ENCODE measurements at places on chromosomes 16 and 17.

DNA sequence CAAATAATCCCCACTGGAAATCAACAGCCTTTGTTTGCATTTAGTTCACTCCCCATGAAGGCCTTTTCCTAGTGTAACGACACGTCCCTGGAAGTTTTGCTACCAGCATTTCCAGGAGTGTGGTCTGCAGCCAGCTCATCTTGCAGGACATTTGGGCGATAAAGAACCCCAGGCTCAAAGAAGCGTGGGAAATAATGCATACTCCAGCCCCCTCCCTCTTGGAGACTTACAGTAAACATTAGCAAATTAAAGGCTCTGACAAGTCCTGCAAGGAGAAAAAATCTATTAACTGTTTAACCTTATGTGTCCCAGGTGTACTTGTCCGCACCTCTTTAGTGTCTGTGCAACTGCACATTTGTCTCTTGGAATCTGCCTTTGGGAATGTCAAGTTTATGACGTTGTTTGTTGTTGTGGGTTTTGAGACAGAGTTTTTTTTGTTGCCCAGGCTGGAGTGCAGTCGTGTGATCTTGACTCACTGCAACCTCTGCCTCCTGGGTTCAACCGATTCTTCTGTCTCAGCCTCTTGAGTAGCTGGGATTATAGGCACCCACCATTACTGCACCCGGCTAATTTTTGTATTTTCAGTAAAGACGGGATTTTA lies 131.1 kb downstream of the ABCC1 start:
- DNase-seq: no peak

DNA sequence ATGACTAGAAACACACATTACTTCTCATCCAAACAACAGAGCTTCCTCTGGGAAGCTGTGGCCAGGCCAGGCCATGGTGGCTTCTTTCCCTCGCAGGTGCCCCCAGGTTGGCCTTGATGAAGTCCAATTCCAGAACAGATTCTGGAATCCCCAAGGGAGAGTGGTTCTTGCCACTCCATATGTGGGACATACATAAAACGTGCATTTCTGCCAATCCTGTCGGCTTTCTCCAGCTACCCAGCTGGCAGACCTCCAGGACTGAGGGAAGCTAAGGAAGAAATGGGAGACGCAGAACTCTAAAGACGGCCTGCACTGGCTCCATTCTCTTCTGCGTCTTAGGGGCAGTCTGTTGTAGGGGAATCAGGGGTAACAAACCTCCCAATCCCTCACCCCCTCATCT lies 219.2 kb upstream of the CDH5 start:
- no peak for DNase-seq

- DNase-seq: peak; percentile 1
Observed at GRCh38 chr16:5041600-5042133, 7.9 kb upstream of the NAGPA start.

GRCh38 chr17:57455063-57455914 lies 199.0 kb downstream of the MSI2 start:
- peak; percentile 37 for DNase-seq

DNA sequence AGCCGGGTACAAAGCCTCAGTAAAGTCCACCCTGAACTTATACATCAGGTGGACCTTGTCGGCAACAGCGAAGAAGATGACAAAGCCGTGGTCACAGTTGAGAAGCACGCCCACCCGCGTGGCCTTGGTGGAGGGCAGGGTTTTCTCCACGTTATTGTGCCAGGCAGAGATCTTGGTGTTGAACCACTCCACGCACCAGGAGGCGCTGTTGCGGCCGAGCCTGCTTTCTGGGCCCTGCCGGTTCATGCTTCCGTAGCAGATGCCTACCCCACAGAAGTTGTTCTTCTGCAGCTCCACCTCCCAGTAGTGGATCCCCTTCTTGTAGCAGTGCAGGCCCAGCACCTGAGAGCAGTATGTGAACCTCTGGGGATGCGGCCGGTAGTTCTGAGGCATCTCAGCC lies 22.1 kb downstream of the TRIM25 start:
- no peak for DNase-seq

DNA sequence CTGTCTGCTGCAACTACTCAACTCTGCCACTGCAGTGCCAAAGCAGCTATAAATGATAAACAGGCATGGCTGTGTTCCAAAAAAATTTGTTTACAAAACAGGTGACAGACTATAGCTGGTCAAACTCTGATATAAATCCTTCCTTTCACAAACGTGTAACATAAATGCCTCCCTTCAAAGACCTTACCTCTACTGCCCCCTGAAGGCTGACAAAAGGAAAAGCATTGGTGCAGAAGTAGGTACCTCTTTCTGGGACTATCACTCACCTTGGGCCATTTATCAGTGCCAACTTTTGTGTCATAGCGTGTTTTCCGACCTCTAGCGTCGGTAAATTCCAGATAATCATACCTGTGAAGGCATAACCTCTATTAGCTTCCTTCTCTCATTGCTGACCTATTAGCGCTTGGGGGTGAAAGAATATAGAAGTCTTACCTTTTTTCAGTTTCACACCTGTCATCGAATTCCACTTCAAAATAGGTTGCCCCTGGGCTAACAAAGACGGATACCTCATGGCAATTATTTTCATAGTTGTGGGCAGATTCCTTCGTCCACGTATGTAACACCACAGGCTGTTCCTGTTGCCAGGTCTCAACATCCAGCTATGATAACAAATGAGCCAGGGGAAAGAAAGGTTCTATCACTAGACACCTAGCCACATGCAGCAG lies 67.9 kb downstream of the ZZEF1 start:
- no peak for DNase-seq

- no peak for DNase-seq
Observed at GRCh38 chr17:67058036-67058435, 13.7 kb downstream of the CACNG1 start.

- no peak for DNase-seq
Observed at GRCh38 chr16:49337814-49338350, 35.7 kb upstream of the C16orf78 start.

GRCh38 chr16:55622272-55622671 lies 33.5 kb upstream of the SLC6A2 start:
- no peak for DNase-seq

DNA sequence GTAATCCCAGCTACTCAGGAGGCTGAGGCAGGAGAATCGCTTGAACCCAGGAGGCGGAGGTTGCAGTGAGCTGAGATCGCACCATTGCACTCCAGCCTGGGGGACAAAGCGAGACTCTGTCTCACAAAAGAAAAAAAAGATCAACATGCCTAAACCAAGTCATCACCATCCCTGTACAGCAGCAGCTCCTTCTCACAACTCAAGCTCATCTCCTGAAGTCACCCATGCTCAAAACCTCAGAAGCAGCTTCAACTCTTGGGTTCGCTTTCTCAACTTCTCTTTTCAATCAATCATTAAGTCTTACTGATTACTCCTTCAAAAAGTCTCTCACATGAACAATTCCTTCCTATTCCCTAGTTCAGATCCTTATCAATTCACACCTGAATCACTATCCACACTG lies 31.3 kb downstream of the PHLPP2 start:
- no peak for DNase-seq

GRCh38 chr17:78988152-78988551 lies 8.4 kb upstream of the LGALS3BP start:
- DNase-seq: no peak

DNA sequence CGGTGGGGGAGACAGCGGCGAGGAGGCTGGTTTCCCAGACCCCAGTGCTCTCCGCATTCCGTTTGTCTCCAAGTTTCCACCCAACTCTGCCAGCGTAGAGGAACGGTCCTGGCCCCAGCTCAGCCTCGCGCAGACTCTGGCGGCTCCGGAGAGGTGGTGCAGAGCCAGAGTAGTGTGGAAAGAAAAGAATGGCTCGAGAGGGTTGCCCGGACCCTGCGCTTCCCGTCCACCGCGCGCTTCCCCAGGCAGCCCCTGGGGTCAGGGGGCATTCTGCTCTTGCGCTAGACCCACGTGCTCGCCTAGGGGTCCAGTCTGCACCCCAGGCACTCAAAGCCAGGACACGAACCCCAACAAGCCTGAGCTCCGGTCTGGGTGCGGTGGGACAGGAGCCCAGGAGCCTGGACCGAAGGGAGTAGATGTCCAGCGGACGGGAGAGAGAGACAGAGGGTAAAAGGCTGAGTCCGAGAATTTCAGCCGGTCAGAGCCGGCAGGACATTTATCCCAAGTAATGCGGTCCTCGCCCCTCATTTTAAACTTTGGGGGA lies 3.8 kb downstream of the PMP22 start:
- DNase-seq: peak; percentile 74

DNA sequence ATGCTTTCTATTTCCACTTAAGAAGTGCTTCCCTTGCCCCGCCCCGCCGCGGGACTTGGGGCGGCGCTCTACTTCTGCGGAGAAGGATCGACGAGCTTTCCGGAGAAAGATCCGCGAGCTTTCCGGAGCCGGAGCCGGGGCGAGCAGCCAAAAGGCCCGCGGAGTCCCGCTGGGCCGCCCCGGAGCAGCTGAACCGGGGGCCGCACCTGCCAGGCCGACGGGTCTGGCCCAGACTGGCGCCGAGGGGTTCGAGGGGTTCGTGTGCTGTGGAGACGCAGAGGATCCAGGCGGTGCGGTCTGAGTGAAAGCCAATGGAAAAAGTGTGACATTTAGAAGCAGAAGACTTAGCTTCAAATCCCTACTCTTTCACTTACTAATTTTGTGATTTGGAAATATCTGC lies 50.8 kb downstream of the TBC1D26 start:
- DNase-seq: peak; percentile 69

DNA sequence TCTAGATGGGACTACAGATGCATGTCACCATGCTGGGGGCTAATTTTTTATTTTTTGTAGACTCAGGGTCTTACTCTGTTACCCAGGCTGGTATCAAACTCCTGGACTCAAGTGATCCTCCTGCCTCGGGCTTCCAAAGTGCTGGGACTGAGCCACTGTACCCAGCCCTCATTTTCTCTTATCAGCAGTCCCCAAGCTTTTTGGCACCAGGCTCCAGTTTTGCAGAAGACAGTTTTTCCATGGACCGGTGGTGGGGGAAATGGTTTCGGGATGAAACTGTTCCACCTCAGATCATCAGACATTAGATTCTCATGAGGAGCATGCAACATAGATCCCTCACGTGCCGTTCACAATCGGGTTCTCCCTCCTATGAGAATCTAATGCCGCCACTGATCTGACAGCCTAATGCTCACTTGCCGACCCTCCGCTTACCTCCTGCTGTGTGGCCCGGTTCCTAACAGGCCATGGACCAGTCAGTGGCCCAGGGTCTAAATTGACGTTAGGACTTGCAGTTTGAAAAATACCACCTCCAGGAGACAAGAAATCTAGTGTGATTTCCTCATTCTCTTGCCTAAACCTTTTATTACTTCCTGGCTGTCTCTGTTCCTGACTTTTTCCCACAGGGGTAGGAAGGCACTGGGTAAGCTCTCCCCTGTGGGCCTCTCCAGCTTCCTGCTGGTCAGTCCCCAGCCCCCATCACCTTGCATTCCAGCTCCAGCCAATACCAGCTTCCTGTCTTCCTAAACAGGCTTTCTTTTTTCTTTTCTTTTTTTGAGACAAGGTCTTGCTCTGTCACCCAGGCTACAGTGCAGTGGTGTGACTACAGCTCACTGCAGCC lies 9.3 kb upstream of the CNP start:
- DNase-seq: no peak

- no peak for DNase-seq
Observed at GRCh38 chr16:58154345-58154744, 25.2 kb upstream of the CFAP20 start.

- DNase-seq: no peak
Observed at GRCh38 chr17:74334393-74335039, 8.5 kb downstream of the KIF19 start.

- no peak for DNase-seq
Observed at GRCh38 chr17:58280480-58281217, at the start of gene MPO. Gene MPO (minus strand): TSS chr17:58280935. CDS start chr17:58280758, 177 bp downstream.

DNA sequence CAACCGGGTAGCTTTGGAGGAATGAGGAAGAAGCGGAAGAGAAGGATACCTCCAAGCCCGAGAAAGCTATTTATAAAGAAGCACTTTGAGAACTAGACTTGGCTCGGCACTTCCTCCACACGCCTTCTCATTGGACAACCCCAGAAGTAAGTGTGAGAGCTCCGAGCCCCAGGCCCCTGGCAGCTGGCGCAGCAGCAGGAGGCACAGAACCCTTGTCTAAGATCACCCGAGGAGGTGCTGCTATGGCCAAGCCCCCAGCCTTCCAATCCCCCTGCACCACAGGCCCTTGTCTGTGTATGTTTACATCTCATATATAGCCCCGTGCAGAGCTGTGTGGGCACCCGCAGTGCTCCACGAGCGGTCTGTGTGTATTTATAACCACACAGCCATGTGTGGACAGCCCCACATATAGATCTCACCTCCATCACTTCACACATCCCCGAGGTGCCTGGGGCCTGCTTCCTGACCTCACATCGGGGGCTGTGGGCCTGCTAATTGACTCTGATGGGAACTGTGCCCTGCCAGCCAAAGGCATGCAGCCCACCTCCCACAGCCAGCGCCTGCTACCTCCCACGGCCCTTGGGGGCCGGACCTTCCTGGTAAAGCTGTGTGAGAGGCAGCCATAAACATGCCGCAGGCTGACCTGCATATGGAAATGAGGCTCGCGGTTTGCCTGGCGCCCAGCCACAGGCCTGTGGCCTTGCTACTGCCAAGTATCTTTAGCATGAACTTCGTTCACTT lies 96.1 kb downstream of the C17orf67 start:
- no peak for DNase-seq

DNA sequence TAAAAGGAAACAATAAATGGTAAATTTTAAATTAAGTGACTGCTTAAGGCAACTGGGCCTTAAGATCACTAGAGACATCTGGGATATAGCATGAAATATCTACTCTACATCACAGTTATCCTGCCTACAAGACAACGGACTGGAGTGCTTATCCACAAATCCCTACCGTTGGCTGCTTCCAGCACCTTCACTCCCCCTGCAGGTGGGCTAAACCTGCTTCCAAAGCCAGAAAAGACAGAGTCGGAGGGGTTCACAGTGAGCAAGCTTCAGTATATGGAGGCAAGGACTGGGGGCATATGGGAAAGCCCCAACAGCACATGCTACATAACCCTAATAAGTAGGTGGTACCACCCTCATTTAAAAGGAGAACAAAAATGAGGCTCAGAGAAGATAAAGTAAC lies 45.3 kb downstream of the GRIN2A start:
- no peak for DNase-seq

DNA sequence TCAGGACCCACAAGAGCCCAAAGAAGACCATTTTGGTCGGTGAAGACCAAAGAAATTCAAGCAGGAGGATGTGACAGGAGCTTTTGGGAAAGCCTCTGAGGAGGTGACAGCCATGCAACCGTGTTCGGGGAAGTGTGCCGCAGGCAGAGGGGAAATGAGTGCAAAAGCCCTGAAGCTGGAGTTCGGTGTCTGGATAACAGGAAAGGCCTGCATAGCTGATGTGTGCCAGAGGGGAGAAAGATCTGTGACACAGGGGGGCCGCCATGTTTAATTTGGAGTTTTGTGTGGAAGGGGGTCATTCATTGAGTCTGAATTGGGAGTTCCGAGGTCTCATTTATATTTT lies 870 bp upstream of the ZC3H7A start:
- DNase-seq: no peak
